NCI-H524 treated with DMSO at 0.1 percent for 48 hours (cell line): ENCODE measurements at places on chromosomes 16 and 17.
A peak's percentile ranks its signal among the peaks of the same experiment; 100 is the strongest.

DNA sequence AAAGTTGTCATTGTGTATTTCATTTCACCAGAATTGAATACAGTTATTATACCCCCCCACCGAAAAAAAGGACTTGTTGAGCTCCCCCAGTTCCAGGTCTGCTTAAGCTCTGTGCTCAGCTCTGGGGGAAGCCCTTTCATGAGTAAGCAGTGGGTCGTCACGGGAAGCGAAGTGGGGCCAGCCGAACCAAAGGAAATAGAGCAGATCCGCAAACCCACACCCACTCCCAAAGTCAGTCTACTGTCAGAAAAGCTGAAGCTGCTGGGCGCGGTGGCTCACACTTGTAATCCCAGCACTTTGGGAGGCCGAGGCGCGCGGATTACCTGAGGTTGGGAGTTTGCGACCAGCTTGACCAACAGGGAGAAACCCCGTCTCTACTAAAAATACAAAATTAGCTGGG, 50.1 kb downstream of the PECAM1 start:
- DNase-seq, result no peak

DNA sequence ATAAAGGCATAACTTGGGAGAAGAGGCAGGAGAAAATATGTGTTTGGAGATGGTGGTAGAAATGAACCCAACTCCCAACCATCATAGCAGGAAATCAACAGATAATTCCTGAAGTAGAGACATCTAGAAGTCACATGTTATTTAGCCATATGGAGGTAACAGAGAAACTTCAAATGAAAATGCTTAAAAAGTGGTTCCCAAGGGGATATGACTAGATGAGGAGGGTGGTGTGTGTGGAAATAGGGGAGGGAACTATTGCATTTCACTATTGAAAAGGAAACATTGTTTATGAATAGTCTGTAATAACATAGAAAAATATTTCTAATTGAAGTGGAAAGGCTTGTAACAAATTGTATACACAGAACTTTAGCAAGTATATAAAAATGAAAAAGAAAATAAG, 412.0 kb downstream of the SHISA9 start:
- DNase-seq, result no peak

- no peak for DNase-seq
These were observed 20.3 kb upstream of the HOXB9 start for GRCh38 chr17:48646183-48647102.

- DNase-seq, result no peak
These were observed at the start of gene RILP for GRCh38 chr17:1649844-1650501. TSS of gene RILP (minus strand) at chr17:1649866. CDS start at chr17:1649804, 62 bp downstream.

GRCh38 chr17:38598536-38598935, 7.2 kb downstream of the SRCIN1 start:
- DNase-seq, result peak; percentile 78

GRCh38 chr16:68384288-68385161, 63.8 kb downstream of the SMPD3 start:
- no peak for DNase-seq

DNA sequence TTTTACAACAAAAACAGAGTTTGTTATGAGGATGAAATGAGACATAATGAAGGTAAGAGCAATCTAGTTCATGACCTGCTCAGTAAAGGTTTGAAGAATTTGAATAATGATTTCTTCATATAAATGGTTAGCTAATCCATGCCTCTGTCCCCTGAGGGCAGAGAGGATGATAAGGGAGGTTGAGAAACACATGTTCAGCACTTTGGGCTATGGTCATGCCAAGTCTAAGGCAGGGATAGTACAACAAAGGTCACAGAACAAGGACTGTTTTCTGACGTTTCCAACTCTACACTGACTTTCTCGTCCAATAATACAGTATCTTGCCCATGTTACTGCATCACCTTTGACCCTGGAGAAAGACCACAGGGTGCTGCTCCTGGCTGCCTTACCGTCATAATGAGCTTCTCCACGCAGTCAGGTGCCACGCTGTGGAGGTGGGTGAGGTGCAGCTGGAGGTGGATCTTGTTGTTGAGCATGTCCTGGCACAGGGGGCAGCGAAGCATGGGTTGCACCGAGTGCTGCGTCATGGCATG, 236.7 kb downstream of the ZFHX3 start:
- no peak for DNase-seq

DNA sequence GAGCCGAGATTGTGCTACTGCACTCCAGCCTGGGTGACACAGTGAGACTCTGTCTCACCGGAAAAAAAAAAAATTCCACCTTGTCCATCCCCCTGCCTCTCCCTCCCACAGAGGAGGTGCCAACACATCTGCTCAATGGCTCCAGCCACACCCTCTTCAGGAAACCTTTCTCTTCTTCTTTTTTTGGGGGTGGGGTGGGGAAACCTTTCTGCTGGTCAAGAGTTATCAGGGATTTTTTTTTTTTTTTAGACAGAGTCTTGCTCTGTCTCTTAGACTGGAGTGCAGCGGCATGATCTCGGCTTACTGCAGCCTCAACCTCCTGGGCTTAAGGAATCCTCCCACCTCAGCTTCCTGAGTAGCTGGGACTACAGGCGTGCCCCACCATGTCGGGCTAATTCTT, 18.7 kb downstream of the TNS4 start:
- no peak for DNase-seq

GRCh38 chr17:79041041-79041570, 17.1 kb downstream of the C1QTNF1 start:
- no peak for DNase-seq
